H1 (cell line): ENCODE measurements at places on chromosomes 2 and 18.

GRCh38 chr2:233100192-233100998 lies 40.3 kb downstream of the INPP5D start:
- no peak for DNase-seq

GRCh38 chr2:52269696-52270485 lies 1238.0 kb upstream of the NRXN1 start:
- DNase-seq, result no peak

DNA sequence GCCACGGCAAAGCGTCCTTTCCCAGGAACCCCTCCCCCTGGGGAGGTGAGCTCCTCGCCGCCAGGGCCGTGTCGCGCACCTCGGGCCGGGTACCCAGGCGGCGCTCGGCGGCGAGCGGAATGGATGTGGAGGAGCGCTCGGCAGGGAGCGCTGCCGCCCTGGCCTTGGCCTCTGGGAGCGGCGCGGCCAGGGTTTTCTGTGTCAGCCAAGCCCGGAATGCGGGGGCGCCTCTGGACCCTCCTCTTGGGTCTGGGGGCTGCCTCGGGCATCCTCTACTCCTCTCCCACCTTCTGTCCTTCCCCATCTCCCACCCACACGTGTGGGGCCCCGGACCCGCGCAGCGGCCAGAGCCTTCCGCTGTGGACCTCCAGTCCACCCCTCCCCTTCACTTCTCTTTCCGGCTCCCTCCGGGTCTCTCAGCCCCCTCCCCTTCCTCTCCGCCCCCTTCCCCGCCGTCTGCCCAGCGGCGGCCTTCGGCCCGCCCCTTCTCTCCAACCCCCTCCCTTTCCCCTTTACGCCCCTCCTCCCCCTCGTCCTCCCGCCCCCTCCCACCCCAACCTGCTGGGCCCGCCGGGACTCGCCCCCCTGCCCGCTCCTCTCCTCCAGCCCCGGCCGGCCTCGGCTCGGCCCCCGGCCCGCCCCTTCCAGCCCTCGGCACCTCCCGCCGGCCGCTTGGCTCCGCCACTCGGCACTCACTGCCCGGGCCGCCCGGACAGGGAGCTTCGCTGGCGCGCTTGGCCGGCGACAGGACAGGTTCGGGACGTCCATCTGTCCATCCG lies at the start of gene MERTK:
Gene MERTK (plus strand): TSS at position 684 of the 779 bp plus-strand sequence. CDS start 129 bp downstream, outside the sequence.
- peak; percentile 78 for DNase-seq

GRCh38 chr2:24576617-24577016 lies 85.6 kb downstream of the NCOA1 start:
- no peak for DNase-seq

GRCh38 chr2:223450246-223450645 lies 151.9 kb downstream of the SCG2 start:
- no peak for DNase-seq

- no peak for DNase-seq
Measured at GRCh38 chr2:189900726-189901125, 116.5 kb downstream of the PMS1 start.
